AG08395 (cell line): ENCODE measurements at places on chromosomes 6 and 20.
A peak's percentile ranks its signal among the peaks of the same experiment; 100 is the strongest.

DNA sequence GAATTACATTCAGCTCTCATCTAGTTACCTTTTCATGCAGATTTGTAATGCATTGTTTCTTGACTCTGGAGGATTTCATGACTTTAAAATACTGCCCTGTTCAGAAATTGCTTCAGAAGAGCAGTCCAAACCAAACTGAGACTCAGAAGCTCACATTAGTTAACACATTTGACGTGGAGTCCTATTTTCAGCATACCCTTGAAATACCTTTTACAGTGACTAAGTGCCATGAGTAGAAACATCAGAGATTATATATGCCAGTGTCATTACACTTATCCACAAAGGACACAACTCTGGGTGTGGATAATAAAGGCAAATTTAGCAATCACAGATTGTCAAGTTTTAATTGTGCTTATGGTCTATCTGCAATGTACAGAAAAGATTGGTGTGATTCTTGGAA is 459.6 kb downstream of the FRK start:
- no peak for DNase-seq

DNA sequence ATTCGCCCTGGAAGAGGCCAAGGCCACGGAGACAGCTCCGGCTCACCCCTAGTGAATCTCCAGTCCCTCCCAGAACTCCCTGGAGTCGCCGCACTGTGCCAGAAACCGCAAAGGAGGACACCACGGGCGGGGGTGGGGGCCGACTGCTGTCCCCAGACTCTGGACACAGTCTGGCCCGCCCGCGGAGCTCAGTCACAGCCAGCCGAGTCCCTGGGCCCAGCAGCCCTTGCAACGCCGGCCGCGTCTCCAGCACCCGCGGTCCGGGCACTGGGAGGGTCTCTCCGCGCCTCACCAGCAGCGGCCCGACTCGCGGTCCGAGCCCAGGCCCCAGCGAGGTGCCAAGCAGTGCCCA is 518 bp downstream of the PEX6 start:
- DNase-seq: peak; percentile 61

- DNase-seq: no peak
These were observed 230.0 kb upstream of the SULF2 start for GRCh38 chr20:48015141-48015910.

GRCh38 chr6:74937936-74938335 is 267.9 kb downstream of the COL12A1 start:
- no peak for DNase-seq

DNA sequence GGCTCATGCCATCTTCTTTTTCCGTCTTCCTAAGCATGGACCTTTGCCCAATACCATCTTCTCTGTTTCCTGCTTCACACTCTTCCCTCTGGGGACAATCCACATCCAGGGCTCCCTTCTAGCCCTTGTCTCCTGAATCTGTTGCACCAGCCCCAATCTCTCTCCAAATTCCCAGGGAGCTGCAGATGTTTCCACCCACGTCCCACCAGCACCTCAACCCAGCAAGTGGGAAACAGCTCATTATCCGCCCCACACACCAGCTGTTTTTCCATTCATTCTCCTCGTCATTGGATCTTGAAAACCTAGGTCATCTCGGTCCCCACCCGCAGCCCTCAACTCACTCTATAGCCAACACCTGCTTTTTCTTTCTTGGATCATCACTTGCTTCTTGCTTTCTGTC is 185.0 kb upstream of the CDYL start:
- no peak for DNase-seq

- peak; percentile 90 for DNase-seq
These were observed 19.4 kb upstream of the TUBB2A start for GRCh38 chr6:3176562-3177355.

GRCh38 chr6:69232911-69233448 is 563.8 kb downstream of the LMBRD1 start:
- peak; percentile 41 for DNase-seq
